ENCODE measurements at places on chromosomes 7 and 10.

- no peak for DNase-seq
These were observed 15.5 kb downstream of the ACBD5 start for GRCh38 chr10:27225011-27225590.

GRCh38 chr10:96125142-96125515, 5.0 kb upstream of the ZNF518A start:
- no peak for DNase-seq

DNA sequence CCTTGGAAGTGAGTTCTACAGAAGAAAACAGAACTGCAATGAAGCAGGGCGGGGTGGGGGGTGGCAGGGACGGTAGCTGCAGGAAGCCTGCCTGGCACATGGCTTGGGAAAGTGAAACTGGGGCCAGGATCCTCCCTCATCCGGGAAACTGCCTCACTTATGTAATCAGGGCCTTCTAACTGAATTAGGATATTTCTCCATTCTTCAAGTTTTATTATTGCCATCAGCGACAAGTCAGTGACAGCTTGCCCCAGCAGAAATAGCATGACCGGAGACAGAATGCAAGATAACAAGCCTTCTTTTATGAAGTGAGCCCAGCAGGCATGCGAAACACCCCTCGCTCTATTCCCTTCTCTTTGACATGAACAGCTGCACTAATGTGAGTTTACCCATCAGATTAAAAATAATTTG, 77.5 kb upstream of the CACUL1 start:
- DNase-seq: no peak

GRCh38 chr7:95593343-95593742, 3.0 kb downstream of the PDK4 start:
- no peak for DNase-seq

DNA sequence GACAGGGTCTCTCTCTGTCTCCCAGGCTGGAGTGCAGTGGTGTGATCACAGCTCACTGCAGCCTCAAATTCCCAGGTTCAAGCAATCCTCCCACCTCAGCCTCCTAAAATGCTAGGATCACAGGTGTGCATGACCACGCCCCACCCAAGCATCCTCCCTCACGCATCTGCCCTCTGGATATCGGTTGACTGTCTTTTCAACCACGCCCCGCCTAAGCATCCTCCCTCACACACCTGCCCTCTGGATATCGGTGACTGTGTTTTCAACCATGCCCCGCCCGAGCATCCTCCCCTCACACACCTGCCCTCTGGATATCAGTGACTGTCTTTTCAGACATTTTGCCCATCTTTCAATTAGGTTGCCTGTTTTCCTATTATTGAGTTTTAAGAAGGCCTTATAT, 140.5 kb downstream of the MAD1L1 start:
- DNase-seq: no peak

DNA sequence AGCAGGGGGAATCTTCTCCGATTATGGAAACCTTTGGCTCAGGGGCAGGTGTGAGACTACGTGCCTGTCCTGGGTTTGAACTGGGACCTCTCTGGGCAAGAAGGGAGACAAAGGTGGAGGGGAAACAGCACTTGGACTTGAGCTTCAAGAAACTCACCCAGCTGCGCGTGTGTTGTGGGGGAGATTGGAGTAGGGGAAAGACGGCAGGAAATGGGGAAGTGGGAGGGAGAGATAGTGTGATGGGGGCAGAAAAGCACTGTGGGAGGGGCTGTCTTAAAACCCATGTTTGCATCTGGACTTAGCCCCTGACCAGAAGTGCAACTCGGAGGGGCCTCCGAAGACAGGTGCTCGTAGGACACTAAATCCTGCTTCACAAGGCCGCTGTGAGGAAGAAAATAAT, 107.0 kb downstream of the HIP1 start:
- no peak for DNase-seq

- no peak for DNase-seq
These were observed 222.0 kb downstream of the TWIST1 start for GRCh38 chr7:18895456-18895855.

DNA sequence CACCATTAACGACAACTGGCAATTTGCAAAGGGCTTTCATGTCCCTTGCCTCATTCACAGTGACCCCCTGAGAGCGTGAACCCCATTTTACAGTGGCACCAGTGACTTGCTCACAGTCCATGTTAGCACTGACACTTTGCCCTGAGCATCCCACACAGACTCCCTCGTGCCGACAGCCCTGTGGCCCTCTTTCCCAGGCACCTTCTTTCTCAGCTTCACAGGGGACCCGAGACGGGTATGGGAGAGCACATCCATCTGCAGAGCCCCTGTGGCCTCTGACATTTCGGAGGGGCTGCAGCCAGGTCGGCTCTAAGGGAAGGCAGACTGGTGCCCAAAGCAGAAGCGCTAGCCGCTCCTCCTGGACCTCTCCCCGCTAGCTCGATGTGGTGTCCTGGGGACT, 10.8 kb downstream of the LOXL4 start:
- DNase-seq: no peak

DNA sequence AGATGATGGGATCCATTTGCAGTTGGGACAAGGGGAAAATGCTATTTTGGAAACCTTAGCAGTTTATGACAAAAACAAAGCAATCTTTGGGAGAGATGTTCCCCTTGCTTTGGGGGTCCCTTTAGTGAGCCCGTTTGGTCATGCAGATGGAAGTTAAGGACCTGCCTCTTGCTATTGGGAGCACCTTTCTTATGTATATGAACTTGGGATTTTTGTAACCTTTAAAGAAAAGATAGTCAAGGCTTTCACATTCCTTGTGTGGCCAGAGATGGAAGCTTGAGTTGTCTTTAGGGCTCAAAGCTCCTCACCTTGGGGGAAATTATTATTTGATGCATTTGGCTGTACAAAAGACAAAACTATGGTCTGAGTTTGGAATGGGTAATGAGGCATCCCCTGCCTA, 179.0 kb upstream of the PLPP4 start:
- no peak for DNase-seq

- no peak for DNase-seq
These were observed 434.2 kb downstream of the PHTF2 start for GRCh38 chr7:78232806-78233205.

GRCh38 chr10:43204042-43204942, 62.6 kb downstream of the RASGEF1A start:
- no peak for DNase-seq

GRCh38 chr10:124068929-124069328, 24.5 kb downstream of the CHST15 start:
- DNase-seq: no peak

DNA sequence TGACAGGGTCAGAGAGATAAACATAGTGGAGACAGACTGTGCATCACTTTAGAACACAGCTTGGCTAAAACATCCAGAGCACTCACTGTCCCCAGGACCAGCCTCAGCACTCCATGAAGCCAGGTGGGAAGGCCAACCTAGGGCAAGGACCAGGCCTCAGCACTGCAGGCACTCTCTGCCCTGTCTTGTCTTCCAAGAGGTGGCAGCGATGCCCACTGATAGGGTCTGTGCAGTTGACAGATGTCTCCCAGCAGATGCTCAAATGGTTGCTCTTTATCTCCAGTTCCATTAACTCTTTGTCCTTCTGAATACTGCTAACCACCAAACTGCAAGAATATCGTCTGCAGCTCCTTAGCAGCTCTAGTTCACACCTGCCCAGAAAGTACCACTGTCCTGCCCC, 9.1 kb downstream of the DDX56 start:
- no peak for DNase-seq

DNA sequence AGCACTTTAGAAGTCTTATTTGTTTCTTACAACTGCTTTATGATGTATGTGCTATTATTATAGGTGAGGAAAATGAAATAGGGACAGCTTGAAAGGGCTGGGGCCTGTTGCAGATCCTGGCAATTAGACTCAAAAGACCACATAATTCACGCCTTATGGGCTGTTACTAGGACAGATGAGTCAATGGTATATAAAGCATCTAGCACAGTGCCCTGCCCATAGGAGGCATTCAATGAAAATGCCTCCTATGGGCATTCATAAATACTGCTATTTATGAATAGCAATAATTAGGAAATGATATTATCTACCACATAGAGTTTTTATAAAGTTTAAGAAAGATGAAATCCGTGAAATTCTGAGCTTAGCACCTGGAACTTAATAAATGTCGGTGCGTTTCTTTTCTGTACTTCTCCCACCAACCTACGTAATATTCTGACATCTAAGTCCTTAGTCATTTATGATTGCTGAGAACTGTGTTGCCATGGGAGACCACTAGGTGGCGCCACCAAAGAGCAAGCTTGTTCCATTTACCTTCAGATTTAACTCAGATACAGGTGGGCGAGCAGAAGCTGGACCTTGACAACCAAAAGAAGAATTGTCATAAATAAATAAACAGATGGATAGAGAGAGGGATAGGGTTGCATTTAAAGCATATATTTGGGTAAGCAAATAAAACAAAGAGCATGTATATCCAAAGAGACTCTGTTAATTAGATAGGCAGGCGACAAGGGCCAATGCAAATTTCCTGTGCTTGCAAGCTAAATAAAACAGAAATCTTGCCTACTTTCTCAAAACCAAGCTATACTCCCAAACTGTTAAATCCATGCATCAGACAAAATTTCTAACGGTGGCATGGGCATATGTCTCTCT, 699.9 kb downstream of the INHBA start:
- peak; percentile 6 for DNase-seq

DNA sequence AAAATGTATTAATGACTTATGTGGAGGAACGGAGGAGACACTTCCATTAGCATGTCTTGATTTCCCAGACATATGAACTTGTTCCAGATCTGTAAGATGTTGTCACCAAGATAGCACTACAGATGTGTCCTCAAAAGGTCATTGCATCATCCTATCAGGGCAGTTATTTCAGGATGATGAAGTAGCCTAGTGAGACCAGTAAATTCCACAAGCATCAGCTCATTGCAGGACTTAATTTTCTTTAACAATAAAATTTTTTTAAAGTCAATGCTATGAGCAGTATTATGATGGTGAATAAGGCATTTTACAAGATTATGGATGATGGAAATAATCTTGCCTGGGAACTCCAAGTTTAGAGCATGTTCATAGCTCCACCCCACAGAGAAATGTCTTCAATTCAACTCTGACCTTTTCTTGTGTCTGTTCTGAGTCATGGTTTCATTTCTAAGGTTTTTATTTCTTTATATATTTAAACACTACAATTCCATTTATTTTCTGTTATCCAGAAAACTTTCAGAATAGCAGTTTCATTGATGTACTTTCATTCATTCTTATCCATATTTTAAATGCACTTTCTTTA, 1203.3 kb upstream of the CELF2 start:
- no peak for DNase-seq

DNA sequence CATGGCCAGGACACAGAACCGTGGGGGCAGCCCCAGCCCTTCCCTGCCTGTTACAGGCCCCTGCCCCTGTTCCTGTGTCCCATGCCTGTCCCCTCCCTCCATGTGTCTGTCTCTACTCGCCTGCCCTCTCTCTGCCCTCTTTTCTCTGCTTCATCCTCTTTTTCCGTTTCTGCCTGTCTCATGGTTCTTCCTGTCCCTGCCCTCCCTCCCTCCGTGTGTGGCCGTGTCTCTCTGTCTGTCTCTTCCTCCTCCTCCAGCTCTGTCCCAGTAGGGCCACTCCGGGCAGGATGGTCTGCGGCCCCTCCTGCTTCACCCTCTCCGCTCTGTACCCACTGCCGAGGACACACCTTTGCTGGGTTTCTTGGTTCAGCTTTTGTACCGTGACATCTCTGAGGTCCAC, 137.4 kb downstream of the FAM53B start:
- no peak for DNase-seq

DNA sequence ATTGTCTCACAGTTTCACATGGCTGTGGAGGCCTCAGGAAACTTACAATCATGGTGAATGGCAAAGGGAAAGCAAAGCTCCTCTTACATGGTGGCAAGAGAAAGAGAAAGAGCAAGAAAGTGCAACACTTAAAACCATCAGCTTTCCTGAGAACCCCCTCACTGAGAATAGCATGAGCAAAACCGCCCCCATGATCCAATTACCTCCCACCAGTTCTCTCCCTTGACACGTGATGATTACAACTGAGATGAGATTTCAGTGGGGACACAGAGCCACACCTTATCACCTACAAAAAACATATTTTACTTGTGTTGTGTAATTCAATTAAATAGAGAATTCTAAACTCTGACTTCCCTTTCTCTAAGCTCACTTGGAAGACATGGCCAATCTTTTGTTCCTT, 80.2 kb downstream of the SEMA3C start:
- no peak for DNase-seq

- no peak for DNase-seq
These were observed 19.8 kb downstream of the CNTNAP2 start for GRCh38 chr7:146136357-146136875.

GRCh38 chr10:110434489-110435096, 63.1 kb upstream of the DUSP5 start:
- DNase-seq: no peak

- no peak for DNase-seq
These were observed 270.5 kb upstream of the MKLN1 start for GRCh38 chr7:131057015-131057793.

DNA sequence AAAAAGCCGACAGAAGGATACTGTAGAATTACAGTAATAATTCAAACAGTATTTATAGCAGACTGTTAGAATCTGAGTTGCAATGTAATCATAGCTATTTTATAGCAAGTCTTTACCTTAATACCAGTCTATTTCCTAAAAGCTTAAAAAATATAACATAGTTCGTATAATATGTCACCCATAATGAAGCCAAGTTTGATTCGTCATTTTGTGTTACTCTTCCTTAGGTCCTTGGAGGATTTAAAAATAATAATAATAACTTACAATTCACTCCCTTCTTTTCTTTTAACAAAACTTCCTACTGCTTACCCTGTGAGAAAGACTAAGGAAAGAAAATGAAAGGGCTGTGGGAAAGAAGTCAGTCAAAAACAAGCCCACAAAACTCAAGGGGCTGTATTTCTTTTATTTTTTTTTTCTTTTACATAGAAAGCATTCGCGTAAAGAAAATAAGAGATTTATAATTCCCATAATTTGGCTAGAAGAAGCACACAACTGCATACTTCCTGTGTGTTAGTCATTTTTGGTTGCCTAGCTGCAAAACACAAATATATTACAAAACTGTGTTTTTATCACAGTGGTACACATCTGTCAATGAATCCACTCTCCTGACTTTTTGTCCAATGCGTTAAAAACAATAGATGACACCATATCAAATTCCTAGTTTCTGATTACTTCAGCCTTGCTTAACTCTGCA, 187.2 kb upstream of the CELF2 start:
- DNase-seq: no peak

GRCh38 chr7:105871142-105871541, 5.3 kb downstream of the ATXN7L1 start:
- no peak for DNase-seq

GRCh38 chr7:30694774-30695721, 12.8 kb upstream of the CRHR2 start:
- DNase-seq: no peak

DNA sequence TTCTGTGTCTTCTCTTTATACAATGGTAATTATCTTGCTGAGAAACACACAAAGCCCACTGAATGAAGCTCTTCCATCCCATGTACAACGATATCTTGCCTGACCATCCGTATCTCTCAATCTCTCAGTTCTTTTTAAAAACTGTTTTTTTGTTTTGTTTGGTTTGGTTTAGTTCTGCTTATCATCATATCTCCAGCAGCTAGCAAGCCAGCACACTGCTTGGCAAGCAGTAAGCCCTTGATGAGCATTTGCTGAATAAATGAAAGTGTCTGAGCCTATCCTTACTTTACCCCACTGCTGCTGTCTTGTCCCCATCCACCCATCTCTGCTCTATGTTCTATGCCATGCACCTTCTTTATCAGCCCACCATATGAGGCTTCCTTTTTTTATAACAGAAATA, 34.2 kb downstream of the ITGB1 start:
- DNase-seq: no peak

GRCh38 chr10:71014021-71014805, 125.8 kb upstream of the PCBD1 start:
- no peak for DNase-seq
